NCI-H187 (cell line): ENCODE measurements at places on chromosomes 11 and 22.

DNA sequence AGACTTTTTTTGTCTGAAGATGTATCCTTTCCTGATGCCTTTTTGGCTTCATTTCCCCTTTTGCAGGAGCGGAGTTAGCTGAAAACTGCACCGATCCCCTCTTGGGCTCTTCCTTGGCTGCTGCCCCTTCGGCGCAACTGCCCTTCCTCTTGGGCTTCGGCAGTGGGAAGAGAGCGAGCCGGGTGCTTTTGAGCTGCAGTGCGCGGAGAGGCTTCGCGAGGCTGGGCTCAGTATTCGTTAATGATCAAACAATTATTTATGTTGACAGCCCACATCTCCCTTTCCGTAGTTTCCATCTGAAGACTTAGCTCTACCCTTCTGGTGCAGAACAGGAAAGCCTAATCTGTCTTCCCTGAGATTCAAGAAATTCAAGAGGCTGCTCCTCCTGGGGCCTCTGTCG lies 170.8 kb downstream of the CSNK2A3 start:
- no peak for DNase-seq

DNA sequence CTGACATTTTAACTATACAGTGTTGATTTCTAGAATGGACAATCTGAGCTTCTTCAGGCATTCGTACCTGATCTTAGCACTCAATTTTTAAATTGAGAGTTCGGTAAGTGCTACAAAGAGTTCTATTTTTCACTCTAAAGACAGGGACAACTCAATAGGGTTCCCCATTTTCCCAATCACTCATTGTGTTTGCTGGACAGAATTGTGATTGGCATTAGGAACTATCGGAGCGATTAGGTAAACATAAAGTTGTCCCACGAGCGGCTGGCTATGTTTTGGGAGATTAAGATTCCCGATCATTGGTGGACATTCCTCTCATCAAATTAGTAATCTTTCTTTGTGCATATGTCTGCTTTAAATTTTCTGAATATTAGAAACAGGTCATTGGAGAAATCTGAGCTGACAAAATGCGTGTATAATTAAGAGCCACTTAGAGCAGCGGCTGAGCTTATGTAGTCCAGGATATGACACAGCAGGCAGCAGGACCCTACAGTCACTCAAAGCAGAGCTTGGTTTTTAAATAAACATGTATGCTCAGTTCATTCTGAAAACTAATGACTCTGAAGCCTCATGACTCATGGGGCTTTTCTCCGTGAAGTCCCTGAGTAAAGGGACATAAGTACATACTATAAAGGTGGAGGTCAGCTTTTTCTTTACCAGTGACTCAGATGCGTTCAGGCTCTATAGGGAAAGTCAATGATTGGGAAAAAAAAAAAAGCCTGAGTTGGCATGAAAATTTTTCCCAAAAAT lies 109.4 kb downstream of the GRIA4 start:
- DNase-seq = no peak

DNA sequence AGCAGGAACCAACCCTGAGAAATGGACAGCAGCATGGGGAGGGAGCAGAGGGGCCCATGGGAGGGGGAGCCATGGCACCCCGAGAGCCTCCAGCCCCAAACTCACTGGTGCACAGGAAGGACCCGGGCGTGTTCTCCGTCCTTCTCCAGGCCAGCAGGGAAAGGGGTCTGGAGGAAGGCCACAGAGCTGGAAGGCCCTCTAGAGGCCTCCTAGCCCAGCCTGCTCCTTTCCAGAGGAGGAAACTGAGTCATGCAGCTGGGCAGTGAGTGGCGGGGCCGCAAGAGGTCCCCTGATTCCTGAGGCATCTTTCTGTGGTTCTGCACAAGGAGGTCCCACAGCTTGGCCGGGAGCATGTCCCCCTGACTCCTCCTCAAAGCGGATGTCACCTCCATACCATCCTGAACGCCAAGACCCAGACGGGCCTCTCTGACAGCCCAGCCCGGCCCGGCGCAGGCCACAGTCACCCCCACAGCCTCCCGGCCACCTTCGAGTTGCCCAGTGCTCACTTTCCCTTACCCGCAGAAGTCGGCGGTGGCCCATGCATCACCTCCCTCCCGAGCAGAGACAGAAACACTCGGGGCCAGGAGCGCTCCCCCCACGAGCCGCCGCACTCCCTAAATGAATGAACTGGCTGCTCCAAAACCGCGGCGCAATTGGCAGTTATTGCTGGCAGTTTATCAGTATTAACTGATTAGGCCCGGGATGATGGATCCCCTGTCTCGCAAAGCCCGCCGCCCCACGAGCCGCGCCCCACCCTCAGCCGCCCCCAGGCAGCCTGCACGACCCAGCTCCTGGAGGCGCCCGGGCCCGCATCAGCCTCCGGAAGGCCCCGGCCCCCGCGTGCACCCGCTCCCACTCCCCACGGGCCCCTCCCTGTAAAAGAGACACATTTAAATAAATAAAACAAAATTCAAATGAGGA lies 272.5 kb downstream of the BUD13 start:
- DNase-seq = no peak

DNA sequence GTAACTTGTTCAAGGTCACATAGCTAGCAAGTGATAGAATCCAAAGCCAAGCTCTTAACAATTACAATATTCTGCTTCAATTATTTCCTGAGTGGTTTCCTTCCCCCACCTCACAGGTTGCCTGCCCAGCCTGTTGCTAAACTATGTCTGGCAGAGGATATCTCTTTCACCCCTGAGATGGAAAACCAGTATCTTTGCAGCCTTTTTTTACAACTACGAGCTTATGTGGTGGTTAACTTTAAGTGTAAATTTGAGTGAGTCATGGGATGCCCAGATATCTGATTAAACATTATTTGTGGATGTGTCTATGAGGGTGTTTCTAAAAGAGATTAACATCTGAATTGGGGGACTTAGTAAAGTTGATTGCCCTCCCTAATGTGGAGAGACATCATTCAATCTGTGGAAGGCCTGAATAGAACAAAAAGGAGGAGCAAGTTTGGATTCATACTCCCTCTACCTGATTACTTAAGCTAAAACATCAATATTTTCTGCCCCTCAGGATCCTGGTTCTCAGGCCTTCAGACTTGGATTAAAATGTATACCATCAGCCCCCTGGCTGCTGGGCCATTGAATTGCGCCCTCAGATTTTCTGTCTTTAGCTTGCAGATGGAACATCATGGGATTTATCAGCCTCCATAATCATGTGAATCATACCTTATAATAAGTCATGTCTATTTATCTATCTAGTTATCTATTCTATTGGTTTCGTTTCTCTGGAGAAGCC lies 911.9 kb downstream of the METTL15 start:
- no peak for DNase-seq

DNA sequence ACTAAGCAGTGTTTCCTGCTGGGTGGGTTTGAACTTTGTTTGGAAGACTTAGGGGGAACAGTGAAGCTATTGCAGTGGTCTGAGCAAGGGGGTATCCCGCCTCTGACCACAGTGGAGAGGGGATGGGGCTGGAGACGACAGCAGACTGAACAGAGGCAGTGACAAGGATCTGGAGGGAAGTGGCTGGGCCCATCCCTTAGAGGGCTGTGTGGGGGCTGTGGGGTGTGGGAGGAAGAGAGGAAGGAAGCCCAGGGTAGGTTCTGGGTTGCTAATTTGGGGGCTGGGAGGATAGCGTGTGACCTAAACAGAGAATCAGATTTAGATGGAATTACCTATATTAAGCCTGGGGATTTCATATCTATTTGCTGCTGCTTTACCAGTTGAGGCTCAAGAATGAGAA lies 70.7 kb downstream of the BMAL1 start:
- no peak for DNase-seq

GRCh38 chr22:31339148-31339832 lies 6.9 kb downstream of the PATZ1 start:
- DNase-seq = no peak
